ENCODE measurements at places on chromosomes 1 and 21. TPM values are rescaled to one million over a fixed set of nuclear protein-coding genes. Genes with fewer than 3 reads are reported as not detected.

The FMO4 gene
- total RNA-seq: 14.5 TPM

The SLC45A3 gene
- total RNA-seq: 30.8 TPM

- DNase-seq: no peak
Observed at GRCh38 chr1:246506367-246506673, 759 bp downstream of the SMYD3 start.

DNA sequence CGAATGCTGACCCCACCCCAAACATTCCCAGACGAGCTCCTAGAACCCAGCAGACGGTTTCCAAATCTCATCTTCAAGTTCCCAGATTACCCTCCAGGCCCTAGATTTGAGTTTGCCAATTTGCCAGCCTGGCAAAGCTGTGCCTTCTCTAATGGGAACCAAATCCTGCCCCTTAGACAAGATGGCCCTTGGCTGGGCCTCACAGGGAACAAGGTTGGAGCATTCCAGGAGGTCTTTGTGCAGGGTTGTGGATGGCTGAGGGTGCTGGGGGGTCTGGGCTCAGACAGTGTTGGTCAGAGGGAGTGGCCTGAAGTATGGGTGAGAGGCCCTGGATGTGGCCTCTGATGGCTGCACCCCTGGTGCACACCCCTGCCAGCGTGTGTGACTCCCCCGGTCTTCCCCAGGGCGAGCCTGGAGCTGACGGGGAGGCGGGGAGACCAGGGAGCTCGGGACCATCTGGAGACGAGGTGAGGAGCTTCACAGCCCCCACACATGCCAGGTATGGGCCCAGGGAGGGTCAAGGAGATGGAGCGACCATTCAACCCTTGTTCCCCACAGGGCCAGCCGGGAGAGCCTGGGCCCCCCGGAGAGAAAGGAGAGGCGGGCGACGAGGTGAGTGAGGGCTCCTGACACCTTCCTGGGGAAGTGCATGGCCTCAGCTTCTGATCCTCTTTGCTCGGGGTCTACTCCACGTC, 10.2 kb downstream of the COL6A1 start:
- peak; percentile 2 for DNase-seq

Data from left colon (tissue), 2 donors.